ENCODE measurements at places on chromosomes 7 and 10.
A peak's percentile ranks its signal among the peaks of the same experiment; 100 is the strongest.

DNA sequence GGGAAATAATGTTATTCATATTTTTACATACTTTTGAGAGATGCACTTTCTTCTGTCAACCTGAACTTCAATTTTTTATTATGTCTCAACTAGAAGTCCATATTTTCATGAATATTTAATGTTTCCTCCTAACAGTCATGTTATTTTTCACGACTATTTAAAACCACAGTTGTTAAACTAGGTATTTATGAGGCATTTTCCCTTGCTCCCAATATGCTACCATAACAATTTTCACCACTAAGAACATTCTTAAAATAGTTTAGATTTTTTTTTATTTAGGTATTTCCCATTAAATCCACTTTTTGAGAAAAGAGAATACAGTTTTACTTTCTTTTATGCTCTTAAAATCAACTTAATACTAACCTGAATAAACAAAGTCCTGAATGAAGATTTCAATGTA is 89.4 kb downstream of the JAZF1 start:
- no peak for DNase-seq

DNA sequence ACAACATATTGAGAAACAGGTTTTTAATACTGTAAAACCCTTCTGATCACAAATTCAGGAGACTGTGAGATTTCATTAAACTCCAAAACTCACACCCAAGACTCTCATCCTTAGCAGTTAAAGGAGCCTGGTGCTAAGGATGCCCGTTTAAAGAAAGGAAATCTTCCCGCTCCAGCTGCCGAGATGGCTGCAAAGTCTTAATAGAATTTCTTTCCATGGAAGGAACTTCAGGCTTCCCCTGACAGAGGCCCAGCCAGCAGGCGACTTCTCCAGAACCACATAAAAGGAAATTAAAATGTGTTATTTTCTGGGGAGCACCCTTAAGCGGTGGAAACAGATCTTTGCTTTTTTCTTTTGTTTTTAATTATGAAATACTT is 104.7 kb upstream of the CHST15 start:
- no peak for DNase-seq

DNA sequence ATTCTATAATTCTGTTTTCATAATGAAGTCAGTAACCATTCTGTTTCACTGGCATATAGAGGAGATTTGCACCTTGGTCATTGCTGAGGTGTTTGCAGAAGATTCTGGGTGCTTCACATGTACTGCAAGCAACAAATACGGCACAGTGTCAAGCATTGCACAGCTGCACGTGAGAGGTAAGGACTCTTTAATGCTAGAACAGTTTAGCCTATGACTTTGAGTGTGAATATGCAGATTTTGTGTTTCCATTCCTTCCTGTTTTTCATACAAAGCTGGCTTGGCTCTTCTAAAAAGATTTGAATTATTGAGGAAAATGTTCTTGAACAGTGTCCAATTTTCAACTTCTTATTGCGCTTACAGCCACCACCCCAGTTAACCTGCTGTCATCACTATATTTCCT is 56.4 kb downstream of the MYPN start:
- no peak for DNase-seq

- no peak for DNase-seq
These were observed 7.1 kb upstream of the CXCL12 start for GRCh38 chr10:44391981-44392380.

- no peak for DNase-seq
These were observed at the start of gene STOX1 for GRCh38 chr10:68826764-68827591. STOX1 (plus strand) TSS chr10:68827531; CDS start chr10:68827624, 93 bp downstream.

- no peak for DNase-seq
These were observed 9.1 kb downstream of the DDX56 start for GRCh38 chr7:44564606-44565005.

GRCh38 chr7:120052884-120053382 is 220.0 kb upstream of the KCND2 start:
- no peak for DNase-seq

DNA sequence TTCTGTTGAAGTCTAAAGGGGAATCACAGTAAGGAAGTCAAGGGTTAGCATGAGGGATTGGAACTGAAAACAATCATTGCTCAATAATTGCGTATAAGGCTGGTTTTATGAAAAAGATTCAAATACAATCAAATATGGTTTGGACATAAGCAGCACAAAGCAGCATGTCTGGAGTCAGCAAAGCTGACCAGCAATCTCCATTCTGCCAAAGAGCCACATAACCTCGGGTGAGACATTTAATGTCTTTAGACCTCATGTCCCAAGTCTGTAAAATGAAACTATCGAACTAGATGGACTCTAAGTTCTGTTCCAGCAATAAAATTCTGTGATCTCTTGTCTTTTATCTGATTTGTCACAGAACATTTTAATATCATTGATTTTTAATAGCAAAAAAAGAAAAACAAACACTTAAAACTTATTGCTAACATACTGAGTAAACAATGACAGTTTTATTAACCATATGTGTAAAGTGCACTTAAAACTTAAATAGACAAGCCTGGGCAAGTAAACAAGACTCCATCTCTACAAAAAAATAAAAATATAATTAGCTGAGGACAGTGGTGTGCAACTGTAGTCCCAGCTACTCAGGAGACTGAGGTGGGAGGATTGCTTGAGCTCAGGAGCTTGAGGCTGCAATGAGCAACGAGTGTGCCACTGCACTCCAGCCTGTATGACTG is 217.0 kb downstream of the MAGI2 start:
- peak; percentile 13 for DNase-seq

GRCh38 chr7:137423321-137423720 is 79.8 kb upstream of the PTN start:
- no peak for DNase-seq

- no peak for DNase-seq
These were observed 22.7 kb downstream of the FAM133B start for GRCh38 chr7:92567460-92567859.

DNA sequence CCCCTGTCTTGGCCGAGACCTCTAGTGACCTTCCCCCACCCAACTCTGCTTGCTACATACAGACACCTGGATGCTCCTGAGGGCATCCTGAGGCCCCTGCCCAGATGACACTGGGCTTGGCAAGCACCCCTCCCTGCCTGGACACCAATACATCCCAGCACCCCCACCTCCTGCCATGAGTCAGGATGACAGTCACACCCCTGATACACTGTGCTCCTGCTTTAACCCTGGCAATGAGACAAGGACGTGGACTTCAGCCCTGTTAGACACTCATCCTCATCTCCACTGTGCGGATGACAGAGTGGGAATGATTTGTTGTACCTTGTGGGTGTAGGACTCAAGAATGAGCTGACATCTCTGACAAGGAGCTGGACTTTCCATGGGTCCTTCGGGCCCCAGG is 186.3 kb upstream of the ADCY1 start:
- no peak for DNase-seq

DNA sequence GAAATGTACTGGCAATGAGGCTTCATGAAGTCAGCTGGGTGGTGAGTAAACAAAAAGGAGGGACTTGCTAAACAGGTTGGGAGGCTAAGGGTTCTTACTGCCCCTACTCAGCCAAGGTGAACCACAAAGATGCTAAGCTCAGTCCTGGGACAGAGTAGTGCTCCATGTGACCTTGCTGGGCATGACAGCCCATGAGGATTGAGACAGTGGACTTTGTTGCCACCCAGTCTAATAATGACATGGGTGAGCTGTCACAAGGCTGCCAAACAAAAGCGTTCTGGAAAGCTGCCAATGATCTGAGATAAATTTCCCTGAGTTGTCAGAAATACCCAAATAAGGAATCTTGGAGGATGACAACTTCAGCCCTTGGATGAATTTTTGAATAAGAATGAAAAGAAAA is 75.2 kb downstream of the CLEC2L start:
- DNase-seq: peak; percentile 81

DNA sequence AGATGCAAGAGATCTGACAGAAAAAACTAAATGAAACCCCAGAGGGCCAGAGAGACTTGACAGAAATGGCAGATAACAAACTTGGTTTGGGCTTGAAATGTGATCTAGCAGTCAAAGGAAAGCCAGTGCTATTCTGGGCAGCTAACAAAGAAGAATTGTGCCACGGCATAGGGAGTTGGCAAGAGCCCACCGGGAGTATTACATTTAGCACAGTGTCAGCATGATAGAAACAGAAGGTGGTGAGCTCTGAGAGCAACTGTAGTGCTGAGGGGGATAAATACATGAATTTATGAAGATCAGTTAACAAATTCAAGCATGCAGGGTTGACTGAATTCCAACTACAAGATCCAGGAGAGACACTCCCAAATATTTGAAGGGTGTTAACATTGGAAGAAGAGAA is 91.1 kb downstream of the AHCYL2 start:
- no peak for DNase-seq

- no peak for DNase-seq
These were observed 158.4 kb downstream of the PARD3 start for GRCh38 chr10:34656661-34657060.

- DNase-seq: no peak
These were observed 66.4 kb downstream of the RAMP3 start for GRCh38 chr7:45223728-45224630.

- no peak for DNase-seq
These were observed 82.7 kb upstream of the TFEC start for GRCh38 chr7:116113310-116113709.

DNA sequence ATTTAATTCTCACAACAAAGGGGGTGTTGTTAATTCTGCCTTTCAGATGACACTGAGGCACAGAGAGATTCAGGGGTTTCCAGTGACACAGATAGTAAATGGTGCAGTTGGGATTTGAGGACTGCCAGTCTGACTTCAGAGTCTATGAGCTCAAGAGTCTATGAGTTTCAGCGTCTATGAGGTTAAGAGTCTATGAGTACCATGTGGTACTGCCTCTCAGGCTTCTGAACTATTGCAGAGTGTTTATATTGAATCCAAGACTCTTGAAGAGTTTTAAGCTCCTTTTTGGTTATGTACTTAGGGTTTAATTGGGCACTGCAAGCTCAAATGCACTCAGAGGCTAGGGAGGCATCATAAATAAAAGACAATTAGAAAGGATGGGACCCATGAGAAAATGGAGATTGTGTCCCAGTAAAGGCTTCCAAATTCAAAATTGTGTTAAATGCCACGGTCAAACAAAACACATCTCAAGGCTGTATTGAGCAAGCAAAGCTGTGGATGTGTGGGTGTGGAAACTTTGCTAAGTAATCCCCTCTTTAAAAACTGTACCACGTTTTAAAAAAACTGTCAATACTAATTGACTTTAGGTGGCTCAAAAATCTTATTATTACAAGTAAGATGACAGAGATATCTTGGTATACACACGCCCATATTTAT is 123.9 kb upstream of the FAM171A1 start:
- no peak for DNase-seq

- DNase-seq: no peak
These were observed 221.6 kb downstream of the RPS24 start for GRCh38 chr10:78255214-78255613.

DNA sequence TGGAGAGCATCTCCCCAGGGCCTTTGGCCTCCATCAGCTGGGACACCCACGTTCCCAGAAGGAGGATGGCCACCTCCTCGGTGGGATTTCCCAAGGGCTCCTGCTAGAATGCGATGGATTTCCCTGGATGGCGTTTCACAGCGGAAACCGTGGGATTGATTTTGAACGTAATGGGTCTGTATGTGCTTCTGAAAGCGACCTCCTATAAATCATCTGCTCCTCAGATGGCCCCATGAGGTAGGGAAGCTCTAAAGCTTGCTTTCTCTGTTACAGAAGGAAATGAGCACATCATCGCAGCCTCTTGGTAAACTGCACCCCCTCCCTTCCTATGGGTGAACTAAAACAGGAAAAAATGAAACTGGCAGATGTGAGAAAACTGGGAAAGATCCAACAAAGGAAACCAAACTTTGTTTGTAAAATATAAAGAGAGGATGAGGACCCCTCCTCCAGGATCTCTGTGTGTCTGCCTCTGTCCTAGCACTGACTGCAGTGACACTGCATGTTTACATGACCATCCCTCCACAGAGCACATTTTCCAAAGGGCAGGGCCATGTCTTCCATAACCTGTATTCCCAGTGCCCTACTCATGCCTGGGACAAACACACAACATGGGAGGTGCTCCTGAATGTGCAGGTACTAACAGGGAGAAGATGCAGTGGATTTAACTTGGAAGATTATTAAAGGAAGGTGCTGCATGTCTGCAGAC is 57.6 kb downstream of the LYZL1 start:
- DNase-seq: no peak

- DNase-seq: no peak
These were observed 438.2 kb downstream of the PAXIP1 start for GRCh38 chr7:154564676-154565075.

DNA sequence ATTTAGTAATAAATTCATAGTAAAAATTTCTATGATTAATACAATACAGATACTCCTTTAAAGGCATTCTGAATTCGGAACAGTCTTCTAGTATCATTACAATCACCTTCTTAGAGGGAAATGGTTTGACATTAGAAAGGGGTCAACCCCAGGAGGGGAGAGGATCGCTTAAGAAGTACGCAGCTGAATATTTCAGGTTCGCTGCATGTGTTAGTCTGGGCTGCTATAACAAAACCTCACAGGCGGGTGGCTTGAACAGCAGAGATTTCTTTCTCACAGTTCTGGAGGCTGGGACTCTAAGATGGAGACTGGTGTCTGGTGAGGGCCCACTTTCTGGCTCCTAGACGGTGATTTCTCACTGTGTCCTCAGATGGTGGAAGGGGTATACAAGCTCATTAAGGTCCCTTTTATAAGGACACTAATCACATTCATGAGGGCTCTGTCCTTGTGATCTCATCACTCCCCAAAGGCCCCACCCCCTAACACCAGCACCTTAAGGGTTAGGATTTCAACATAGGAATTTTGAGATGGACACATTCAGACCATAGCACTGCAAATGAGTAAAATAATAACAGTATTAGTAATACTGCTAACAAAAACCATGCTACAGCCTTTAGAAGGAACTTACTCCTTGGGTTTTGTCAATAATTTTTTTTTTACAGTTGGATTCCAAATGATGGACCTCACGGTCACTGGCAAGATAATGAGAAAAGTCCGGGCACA is 34.0 kb downstream of the GNA12 start:
- no peak for DNase-seq

GRCh38 chr10:33327751-33328150 is 6.7 kb downstream of the NRP1 start:
- DNase-seq: no peak

DNA sequence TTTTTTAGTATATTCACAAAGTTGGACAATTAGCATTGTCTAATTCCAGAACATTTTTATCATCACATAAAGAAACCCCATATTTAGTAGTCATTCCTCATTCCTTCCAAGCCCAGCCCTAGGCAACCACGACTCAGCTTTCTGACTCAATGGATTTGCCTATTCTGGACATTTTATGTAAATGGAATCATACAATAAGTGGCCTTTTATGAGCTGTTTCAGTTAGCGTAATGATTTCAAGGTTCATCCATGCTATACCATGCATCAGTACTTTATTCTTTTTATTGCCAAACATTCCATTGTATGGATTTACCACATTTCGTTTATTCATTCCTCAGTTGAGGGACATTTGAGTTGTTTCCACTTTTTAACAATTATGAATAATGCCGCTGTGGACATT is 249.2 kb downstream of the DYNC1I1 start:
- DNase-seq: no peak

DNA sequence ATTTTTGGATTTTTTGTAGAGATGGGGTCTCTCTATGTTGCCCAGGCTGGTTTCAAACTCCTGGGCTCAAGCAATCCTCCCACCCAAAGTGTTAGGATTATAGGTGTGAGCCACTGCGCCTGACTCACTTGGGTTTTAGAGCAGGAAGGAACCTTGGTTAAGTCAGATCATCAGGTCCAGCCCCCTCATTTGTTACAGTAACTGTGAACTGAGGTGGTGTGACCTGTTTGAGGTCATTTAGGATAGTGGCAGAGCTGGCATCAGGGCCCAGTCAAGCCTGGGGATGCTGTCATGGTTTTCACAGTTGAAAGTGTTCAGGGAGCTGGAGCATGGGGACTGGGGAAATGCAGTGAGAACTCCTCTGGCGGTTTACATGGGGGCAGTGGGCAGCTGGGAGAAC is 159.6 kb downstream of the TAX1BP1 start:
- no peak for DNase-seq

GRCh38 chr10:22427101-22427500 is 81.8 kb downstream of the SPAG6 start:
- no peak for DNase-seq
